ENCODE measurements at places on chromosomes 6 and 20.

GRCh38 chr6:133235221-133235620, 5.9 kb upstream of the EYA4 start:
- DNase-seq = no peak

- no peak for DNase-seq
These were observed 24.3 kb upstream of the IER3 start for GRCh38 chr6:30768634-30769087.

- DNase-seq = no peak
These were observed 12.5 kb downstream of the ITPR3 start for GRCh38 chr6:33633462-33634158.

DNA sequence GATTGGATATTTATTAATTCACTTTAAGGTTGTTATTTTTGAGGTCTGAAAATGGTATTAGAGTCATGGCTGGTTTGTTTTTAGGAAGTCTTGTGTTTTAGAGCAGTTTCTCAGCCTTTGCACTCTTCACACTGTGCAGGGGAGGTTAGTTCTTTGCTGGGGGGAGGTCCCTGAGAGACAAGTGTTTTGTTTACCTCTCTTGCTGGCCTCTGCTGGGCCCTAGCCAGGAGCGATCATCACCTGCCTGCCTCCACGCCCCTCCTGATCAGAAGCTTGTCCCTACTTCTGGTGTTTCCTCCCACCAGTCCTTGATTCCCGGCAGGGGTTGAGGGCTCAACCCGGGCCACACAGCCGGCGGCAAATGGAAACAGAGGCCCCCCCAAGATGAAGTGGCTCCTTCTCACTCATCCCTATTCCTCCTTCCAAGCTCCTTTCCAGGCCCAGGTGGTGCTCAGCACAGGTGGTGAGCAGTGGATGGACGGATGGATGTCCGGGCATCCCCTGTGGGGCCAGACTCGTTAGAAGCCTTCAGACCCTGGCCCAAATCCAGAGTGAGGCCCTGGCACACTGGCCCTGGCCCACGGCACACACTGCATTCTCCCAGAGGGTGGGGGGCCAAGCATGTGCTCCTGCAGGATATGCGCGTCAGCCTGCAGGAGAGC, 51.3 kb downstream of the GRM4 start:
- DNase-seq = no peak

- DNase-seq = no peak
These were observed 29.4 kb downstream of the PSMG4 start for GRCh38 chr6:3287976-3288707.

DNA sequence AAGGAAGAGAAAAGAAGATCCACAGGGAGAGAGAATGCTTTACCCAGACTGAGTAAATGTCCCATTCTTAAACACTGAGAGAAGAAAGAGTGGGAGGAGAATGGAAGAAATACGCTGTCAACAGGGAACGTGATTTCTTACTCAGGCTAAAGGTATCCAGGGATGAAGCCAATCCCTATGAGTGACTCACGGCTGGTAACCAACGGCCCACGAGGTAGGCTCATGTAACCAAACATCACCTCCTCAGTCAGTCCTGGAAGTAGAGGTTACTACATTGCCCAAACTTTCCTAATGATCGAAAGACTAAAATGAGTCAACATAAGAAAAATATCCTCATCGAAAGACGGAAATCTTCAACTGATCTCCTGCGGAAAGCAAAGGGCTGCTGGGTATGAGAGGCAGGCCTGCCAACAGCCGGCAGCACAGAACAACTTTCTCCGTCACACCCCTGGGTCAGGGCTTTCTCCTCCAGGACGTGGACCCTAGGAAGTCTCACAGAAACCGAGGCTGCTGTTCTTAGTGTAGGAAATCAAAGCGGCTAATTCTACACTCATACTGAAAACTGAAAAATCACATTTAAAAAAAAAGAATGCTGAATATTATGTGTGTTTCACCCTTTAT, 292.6 kb downstream of the GMDS start:
- no peak for DNase-seq

Data from mesothelial cell of epicardium (in vitro differentiated cells).